ENCODE measurements at places on chromosomes 5 and 9.
A peak's percentile ranks its signal among the peaks of the same experiment; 100 is the strongest.

DNA sequence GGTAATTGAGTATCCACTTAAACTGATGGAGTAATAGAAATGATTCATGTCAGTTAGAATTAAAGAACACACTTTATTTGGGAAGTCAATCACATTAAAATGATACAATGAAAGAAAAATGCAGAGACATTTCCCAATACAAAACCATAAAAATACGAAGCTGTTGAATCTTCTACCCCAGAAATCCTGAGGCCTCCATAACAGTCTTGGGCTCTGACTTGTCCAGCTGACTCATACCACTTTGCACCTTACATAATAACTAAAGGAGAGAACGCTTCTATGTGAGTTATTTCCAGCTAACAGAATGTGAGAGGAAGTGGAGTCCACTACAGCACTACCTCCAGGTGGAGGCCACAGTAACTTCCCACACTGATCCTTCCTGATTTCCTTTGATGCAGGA, 305.0 kb downstream of the MRPS30 start:
- DNase-seq = no peak

DNA sequence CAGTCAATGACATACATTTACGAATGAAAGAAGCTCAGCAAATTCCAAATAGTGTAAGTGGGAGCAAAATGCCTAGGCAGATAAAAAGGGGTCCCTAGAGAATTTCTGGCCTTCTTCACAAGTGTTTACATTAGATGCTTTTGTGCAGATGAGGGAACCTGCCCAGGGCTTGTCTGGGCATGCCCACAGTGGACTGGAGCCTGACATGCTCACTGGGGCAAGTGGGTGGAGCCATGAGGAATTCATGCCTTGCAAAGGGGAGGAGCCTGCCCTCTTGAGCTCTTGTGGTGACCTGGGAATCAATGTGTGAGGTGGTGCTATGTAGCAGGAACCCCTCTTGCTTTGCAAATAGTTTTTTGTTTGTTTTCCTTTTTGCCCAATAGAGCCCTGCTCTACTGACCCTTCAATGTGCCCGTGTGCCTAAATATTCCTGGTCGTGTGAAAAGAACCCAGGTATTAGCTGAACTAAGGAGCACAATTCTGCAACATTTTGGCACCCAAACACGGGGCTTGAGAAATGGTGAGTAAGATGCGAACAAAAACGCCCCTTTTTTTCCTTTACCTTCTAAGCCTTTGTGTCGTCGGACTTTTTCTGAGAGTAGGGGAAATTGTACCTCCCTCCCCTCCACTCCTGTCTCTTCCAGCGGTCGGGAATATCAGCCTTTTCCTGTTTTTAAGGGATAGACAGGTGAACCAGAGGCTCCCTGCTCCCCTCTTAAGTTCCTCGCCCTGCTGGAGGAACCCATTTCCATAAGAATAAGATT, 433.8 kb upstream of the CDH9 start:
- DNase-seq = peak; percentile 96

DNA sequence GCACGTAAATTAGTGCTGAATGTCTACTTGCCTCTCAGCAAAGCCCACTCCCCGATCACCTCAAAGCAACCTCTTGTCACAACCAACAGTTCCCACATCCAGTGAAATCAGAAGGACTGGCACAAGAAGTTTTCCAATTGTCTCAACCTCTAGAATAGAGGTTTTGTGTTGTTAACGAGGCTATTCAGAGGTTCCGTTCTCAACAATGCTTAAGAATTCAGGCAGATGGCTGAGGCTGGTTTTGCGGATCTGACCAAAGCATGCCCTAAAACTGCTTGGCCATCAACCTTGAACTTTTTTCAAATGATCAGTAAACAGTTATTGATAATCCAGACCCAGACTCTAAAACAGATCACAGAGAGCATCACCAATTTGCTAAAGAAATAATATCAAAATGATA, 52.9 kb downstream of the MAPKAP1 start:
- DNase-seq = no peak

DNA sequence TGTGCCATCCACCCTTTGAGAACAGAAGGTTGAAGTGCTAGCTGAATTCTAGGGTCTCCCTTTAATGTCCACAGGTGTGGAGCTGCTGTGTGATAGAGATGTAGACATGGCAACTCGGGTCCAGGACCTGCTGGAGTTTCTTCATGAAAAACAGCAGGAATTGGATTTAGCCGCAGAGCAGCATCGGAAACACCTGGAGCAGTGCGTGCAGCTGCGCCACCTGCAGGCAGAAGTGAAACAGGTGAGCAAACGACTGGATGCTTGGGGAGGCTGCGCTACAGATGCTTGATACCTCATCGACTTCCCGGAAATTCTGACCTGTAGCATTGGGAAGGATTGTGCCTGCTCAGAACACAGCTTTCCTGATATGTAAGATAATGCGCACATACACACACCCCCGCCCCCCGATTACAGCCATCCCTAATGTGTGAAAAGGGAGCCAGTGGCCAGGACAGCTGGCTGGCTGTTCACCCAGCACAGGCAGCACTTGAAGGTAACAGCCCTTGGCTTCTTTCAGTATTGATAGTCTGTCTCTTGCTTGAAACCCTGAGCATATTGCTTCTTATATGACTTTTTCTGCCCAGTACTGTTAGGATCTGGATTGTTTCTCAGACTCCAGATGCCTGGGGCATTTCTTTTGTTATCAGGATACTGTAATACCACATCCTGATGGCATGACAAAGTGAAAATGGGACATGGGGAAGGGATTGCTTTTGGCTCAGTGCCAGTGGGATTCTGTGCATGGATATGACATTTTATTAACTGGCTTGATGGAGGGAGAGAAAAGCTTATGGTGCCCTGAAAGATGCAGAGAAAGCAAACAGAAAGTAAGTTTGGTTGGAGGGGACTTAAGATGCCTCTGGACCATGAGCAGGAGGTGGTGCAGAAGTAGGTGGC, 216.8 kb upstream of the OTULINL start:
- DNase-seq = no peak

Measured in RPMI8226 (cell line).